ENCODE measurements at places on chromosomes 3 and 15.

DNA sequence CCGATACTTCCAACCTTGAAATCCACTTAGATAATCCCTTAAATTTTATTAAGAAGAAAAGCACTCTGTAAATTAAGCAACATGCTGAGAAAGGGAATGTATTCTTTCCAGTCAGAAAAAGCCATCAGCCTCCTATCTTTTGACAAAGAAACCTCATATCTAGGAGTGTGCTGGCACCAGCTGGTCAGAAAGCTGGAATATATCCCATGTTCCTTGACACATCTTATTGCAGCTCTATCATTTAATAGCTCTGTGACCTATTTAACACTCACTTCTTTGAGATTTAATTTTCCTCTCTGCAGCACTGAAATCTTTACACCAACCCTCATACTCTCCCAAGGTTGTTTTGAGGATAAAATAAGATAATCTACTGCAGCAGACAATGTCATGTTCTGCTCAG is 30.4 kb upstream of the CAPN7 start:
- DNase-seq = no peak

GRCh38 chr15:77991029-77991406 is 86.5 kb downstream of the TBC1D2B start:
- no peak for DNase-seq

DNA sequence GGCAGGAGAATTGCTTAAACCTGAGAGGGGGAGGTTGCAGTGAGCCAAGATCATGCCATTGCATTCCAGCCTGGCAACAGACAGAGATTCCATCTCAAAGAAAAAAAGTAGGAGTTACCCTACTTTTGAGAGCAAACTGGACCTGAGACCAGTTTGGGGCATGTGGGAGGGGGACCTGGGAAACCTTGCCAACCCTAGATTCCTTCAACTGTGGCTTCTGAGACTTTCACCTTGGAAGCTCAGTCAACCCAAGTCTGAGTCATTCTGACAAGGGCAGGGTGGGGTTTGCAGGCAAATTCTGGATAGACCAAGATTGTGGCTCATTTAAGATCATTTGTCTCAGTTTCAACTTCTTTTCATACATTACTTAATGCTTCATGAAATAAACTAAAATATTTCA is 23.8 kb upstream of the SIAH2 start:
- no peak for DNase-seq

- DNase-seq = peak; percentile 23
These were observed 596.7 kb downstream of the FGF12 start for GRCh38 chr3:192130534-192131132.

GRCh38 chr15:32091505-32092380 is 61.4 kb downstream of the CHRNA7 start:
- DNase-seq = no peak

DNA sequence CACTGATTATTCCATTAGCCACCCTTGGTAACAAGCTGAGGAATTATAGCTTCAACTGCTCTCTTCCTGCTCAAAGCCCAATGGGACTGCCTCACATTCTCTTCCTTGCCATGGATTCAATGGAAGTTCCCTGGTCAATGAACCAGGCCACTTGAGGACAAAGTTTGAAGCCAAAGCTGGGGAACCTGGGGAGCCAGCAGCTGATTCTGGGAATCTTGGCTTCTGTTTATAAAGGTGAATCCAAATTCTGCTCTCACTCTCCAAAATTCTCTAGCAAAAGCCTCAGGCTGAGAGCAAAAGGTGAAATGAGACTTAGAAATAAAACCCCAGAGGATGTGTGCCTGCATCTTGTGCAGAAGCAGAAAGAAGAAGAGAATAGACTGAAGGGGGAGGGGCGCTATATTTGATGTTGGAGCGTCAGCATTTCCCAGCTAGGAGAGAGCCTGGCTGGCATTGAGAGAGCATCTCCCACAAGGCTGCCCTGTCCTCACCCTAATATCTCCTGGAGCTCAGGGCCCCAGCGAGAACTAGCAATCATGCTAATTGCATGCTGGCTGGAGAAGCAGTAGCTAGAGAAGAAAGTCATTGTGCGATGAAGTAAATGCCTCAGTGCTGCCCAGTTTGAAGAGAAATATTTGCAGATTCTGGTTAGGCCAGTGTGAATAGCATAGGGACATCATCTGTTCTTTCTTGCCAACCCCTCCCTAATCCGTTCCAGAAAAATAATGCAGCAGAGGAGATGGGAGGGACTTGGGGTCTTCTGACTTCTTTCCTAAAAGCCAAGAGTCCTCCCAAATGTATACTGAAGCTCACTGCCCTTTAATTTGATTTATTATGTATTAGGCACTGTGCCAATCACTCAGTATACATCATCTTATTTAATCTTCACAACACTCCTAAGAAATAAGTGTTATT is 34.9 kb upstream of the GAP43 start:
- no peak for DNase-seq

GRCh38 chr15:70665599-70665998 is 97.8 kb downstream of the UACA start:
- no peak for DNase-seq

DNA sequence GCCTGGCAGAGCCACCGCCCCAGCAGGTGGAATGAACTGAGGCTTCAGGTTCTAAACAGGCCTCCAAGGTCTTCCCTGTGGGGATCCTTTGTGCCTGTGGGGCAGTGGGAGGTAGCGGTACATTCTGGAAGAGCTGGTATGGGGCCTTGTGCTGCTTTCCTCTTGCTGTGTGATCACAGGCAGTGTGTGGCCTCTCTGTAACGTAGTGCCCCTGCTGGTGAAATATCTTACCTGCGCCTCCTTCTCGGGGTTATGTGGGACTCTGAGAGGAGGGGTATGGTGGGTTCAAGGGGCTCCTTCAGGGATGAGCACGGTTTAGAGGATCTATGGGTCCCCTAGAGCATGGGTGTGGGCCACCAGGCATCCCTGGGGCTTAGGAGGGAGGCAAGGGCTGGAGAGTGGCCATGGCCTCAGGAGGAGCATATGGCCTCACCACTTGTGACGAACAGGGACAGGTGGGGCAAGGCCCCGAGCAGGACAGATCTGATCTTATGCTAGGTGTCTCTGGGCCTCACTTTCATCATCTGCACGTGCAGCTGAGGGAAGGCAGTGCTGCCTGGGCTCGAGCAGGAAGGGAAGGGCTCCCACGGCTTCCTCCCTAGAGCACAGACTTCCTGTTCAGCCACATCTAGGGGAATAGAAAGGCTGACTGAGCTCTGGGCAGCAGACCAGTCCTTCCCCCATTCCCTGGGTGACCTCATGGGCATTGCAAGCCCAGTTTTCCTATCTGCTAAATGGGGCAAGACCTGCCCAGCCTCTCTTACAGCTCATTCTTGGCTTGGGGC is 1.9 kb upstream of the ALS2CL start:
- DNase-seq = no peak

DNA sequence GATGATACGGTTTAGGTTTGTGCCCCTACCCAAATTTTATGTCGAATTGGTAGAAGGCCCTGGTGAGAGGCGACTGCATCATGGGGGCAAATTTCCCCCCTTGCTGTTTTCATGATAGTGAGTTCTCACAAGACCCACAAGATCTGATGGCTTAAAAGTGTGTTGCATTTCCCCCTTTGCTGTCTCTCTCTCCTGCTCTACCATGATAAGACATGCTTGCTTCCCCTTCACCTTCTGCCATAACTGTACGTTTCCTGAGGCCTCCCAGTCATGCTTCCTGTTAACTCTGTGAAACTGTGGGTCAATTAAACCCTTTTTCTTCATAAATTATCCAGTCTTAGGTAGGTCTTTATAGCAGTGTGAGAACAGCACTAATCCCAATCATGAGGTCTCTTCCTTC is 381.2 kb downstream of the RSL24D1 start:
- no peak for DNase-seq

DNA sequence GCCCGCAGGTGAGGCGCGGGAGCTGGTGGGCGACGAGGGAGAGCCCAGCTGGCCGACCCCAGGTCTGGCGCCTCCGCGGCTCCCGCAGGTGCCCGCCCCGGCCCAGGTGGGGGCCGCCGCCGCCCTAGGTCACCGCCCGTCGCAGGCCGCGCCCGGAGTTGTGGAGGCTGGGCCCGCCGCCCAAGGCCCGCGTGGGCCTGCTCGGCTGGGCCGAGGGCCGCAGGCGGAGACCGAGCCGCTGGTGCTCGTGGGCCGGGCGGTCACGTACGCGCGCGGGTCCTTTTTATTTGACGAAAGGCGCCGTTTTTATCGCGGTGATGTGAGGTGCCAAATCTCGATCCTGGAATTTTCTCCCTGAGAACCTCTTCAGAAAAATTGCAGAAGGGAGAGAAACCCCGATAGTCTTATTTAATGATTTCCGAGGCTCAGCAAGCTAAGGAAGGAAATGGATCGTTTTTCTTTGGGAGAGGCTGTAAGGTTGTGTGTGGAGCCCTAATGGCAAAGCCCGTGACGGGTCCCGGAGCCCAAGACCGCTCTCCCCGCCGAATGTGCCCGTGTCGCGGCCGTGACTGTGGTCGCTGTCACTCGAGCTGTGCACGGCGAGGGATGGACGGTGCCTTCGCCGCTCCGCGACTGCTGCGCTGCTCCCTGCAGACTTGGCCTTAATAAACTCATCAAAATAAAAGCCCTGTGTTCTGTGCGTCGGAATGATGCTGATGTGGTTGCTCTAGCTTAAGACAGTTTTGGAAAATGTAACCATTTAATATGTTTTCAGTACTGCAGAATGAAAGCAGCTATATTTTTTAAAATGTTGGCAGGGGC is 612 bp downstream of the APPL1 start:
- DNase-seq = peak; percentile 53

DNA sequence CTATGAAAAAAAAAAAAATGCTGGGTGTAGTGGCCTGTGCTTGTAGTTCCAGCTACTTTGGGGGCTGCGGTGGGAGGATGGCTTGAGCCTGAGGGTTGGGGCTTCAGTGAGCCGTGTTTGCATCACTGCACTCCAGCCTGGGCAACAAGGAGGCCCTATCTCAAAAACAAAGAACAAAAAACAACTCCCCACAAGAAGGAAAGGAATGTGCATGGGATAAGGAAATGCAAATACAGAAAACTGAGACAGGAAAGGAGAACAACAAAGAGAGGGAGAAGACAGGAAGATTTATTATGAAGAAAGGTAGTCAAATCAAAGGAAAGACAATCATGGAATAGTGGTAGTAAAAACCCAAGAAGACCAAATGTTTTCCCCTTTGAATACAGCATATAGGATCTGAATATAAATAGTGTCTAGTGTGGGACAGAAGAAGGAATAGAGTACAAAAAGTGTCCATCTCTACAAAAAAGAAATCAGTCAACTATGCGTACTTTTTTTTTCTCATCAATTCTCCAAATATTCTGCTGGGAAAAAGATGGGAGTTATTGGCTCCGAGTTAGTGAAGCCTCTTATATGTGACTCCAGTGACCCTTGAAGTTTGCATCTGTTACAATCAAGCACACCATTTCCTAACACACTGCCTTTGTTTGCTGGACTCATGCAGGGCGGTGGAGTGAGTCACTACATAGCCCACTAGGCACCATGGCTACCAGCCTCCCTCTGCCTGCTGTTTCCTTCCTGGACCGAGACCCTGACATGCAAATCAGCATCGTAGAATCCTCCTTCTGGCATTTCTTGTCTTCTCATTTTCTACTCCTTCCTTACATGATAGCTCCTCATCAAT is 101.2 kb upstream of the PTX3 start:
- no peak for DNase-seq

DNA sequence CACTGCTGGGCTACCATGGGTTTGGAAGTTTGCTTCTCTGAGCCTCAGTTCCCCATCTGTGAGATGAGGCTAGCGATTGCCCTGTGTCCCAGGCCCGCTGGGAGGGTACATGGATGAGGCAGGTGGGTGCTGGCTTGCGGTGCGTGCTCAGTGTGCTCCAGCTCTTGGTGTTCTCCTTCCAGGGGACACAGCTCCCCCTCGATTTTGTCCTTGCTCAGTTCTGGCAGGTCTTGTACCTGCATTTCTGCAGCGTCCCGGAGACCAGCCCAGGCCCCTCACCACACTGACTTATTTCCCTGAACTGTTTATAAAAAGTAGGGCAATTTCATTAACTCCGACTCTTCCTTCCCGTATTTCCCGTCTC is 95.4 kb downstream of the TBC1D2B start:
- DNase-seq = peak; percentile 6

DNA sequence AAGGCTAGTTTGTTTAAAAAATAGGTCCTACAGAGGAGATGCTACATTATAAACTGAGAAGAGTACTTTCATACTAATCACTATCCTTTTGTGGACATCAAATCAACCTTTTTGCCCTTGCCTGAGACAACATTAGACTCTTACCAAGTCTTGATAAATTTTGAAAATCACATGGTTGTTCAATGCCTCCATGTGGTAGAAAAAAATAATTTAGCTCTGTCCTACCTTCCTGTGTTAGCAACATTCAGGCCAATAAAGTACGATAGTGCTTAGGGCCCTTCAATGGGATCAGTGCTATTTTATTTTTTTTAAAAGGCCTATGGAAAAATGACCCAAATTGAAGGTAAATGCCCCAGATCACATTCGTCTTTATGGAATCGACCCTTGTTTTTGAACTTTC is 5.0 kb upstream of the UBE2E1 start:
- no peak for DNase-seq

GRCh38 chr3:13316603-13317002 is 103.5 kb downstream of the NUP210 start:
- no peak for DNase-seq

DNA sequence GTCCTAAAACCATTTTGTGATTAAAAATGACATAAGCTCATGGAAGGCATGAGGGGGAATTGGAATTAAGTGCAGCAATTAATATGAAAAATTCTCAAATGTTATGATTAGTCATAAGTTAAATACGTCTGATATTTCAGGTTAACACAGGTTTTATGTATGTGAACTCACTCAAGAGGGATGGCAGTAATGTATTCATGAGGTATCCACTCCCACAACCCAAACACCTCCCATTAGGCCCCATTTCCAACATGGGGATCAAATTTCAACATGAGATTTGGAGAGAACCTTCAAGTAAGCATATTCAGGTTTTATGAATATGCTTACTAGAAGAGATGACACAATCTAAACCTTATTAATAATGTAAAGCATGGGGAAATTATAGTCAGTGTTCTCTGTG is 41.6 kb upstream of the IL20RB start:
- no peak for DNase-seq

DNA sequence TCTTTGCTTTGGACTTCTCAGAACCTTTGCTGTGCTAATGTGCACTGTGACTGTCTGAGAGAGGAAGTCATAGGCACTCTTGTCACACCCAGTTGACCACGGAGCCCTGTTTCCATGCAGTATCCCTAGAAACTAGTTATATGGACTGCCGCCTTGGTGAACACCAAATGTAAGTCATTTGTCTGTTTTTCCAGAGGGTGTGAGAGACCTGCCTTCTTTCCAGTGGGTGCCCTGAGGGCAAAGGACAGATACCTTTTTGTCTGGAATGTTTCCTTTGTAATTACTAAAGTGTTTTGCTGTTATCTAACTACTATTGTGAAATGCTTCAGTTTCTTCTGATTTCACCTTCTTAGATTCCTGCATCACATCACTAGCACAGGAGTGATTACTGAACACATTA is 91.8 kb downstream of the LARS2 start:
- DNase-seq = no peak

DNA sequence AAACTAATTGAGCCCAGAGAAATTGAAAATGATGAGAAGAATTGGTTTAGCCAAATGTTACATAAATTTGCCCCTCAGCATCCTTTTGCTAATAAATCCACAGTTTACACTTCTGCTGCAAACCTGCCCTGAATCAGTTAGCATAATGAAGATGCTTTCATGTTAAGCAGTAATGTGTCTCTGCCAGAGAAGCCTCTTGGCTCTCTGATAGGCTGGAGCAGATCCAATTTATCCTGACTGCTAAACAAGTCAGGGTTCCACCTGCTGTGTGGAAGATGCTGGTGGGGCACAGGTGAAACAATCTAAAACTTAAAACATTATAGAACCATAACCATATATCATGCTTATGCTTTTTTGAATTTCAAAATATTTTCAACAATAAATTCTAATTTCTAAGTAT is 946.8 kb downstream of the OTOL1 start:
- no peak for DNase-seq
